ENCODE measurements at places on chromosomes 7 and 10.
A peak's percentile ranks its signal among the peaks of the same experiment; 100 is the strongest.

GRCh38 chr7:138665249-138665648 lies 35.9 kb downstream of the SVOPL start:
- DNase-seq: no peak

DNA sequence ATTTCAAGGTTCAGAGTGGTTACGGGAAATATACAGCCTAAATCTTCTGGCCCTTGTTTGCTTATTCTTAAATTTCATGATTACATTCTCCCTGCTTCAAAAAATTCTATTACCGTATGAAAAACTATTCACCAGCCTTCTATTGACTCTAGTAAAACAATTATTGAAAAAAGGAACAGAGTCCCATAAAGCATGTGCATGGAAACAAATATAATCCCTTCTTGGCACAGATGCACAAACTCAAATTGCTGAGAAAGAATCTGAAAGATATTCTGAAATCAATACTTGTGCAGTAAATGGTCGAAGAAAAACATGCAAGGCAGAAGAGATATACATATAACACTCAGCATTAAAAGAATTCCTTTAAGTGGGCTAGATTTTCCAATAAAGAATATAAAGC lies 83.6 kb downstream of the LRRN3 start:
- no peak for DNase-seq

DNA sequence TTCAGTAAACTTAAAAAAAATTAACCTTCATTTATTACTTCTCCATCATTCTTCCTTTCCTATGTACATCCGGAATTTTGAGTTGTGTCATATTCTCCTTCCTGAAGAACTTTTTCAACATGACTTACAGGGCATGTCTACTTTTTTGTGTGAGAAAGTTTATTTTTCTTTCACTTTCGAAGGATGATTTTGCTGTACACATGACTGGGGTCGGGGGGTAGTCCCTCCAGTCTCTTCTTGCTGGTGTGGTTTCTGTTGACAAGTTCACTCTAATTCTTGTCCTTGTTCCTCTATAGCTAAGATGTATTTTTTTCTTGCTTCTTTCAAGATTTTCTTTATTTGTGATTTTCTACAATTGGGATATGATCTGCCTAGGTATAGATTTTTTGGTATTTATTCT lies 55.8 kb downstream of the INPP5A start:
- DNase-seq: no peak

DNA sequence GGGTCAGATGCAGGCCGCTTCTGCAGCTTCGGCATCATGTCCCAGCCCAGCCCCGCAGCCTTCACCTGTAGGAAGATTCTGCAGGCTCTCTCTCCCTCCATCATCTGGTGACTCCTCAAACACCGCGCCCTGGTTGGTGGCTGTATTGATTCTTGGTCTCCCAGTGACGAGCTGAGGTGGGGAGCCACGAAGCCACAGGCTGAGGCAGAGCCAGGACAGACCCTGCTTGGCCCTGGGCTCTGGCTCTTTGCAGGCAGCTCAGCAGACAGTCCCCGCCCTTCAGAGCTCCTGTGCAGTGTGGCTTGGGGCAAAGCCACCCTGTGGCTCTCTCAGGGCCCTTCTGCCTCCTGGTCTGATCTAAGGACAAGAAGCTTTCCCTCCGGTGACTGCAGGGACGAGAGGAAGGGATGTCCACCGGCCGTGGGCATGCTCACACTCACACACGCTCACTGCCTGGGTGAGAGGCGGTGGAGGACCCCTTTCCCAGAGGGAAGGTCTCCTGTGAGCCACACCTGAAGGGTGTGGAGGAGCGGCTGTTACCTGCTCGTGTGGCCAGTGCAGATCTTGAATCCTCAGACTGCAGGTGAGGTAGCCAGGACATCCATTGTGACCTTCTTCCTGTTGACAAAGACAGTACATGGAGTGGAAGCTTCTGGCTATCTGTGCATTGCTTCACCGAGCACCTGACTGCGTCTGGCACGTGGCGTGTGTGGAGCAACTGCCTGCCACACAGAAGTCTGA lies 79.6 kb downstream of the INPP5A start:
- DNase-seq: no peak

- no peak for DNase-seq
Observed at GRCh38 chr7:82672078-82672477, 228.5 kb upstream of the CACNA2D1 start.

GRCh38 chr10:25102147-25102822 lies 72.5 kb upstream of the GPR158 start:
- DNase-seq: no peak

- DNase-seq: no peak
Observed at GRCh38 chr10:27655296-27655695, 90.3 kb downstream of the MKX start.

DNA sequence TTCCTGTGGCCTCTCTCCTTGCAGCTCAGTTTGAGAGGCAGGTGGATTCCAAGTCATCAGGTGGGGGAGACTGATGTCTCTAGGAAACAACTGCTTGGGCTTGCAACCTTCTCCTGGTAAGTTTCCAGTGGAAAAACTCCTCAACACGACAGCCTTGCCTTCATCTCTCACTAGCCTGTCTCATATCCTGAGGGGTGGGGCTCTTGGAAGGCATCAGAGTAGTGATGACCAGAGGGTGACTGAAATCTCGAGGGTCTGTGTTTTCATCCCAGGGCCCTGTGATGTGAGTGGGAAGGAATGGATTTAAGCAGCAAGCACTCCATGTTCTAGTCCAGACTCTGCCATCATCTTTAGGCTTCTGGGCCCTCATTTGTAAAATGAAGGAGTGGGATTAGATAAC lies 107.0 kb downstream of the NRP1 start:
- DNase-seq: no peak

GRCh38 chr7:50068026-50068425 lies 25.0 kb downstream of the ZPBP start:
- DNase-seq: no peak

DNA sequence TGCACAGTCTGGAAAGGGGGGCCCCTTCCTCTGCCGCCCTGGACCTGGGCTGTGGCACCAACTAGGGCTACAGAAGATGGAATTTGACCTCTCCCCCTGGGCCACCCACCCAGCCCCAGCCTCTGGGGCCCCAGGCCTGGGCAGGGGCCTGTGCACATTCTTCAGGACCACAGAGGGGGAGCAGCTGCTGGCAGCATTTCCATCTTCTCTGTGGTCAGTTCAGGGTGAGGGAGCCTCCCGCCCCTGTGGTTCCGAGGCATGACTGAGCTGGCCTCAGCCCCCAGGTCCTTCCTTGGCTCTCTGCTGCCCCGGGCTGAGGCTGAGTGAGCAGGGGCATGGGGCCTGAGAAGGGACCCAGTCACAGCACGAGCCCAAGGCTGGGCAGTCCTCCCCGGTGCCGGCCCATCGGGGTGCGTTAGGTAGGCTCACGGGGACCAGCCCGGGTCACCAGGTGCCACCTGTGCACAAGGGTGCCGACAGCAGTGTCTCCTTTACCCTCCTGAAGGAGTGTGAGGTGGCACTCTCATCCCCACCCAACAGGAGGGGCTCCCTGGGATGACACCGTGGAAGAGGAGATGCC lies 63.2 kb downstream of the UNCX start:
- no peak for DNase-seq

- DNase-seq: no peak
Observed at GRCh38 chr10:3825862-3826351, 40.9 kb upstream of the KLF6 start.

DNA sequence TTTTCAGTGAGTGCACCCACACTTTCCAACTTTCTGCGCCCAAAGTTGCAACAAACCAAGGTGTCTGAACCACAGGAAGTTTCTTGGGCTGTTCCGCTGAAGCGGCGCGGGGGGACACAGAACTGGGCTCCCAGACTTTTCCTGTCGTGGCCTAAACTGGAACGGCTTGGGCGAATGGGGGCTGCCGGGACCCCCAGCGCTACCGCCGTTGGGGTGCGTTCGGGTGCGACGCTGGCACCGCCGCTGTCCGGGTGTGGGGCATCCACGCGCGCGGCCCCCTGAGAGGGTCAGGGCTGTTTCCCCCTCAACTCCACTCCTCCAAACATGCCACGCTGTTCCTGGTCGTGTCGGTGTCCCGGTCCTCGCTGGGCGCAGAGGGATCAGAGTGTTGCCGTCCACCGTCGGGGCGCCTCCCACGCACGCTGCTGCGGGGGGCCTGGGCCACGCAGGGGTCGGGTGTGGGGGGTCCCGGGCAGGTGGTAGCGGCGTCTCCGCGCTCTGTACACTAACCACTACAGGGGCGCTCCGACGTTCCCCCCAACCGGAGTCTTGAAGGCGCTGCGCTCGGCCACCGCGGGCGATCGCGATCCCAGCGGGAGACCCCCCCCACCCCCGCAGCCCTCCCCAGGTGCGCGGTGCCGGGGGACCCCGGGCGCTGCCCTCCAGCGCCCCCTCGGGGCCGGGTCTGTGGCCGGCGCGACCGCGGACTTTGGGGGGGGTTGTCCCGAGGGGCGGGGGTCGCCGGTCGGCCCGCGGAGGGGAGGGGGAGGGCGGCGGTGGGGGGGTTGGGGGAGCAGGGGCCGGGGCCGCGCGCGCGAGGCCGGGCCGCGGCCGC lies 2.2 kb upstream of the CUX1 start:
- DNase-seq: peak; percentile 29

GRCh38 chr10:129491123-129491734 lies 24.2 kb downstream of the MGMT start:
- no peak for DNase-seq

DNA sequence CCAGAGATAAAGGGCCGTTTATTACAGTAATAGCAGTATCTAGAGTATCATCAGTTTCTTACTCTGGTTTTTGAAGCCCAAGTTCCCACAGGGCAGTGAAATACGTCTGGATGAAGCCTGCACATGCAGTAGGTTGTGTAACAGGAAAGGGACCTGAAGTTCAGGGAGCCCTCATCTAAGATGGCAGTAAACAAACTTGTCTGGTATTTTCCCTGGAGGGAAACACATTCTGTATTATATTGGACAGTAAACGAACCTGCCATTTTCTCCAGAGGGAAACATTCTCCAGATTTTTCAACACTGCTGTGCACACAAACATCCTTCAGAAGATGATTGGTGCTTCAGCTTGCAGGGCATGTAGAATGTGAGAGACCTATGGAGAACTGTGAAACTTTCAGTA lies 189.9 kb downstream of the TFEC start:
- no peak for DNase-seq

DNA sequence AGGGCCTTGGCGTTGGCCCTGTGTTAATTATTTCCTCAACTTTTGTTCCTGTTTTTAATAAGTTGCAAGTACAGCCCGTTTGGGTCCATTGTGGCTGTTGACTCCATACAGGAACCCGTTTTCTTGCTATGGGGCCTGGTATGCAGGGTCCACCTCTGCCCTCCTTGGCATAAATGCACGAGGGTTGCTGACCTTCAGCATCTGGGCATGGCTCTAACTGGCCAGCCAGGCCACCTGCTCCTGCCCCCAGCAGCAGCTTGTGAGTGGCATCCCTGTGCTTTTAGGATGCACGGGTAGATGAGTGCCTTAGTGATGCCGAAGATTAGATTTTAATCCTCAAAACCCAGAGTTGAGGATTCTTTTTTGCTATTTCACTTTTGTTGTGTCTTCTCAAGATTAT lies 123.2 kb downstream of the GLRX3 start:
- DNase-seq: no peak
